Placental pericyte (primary cell): ENCODE measurements at places on chromosomes 5 and 9. TPM values are rescaled to one million over a fixed set of nuclear protein-coding genes. Genes with fewer than 3 reads are reported as not detected.

IL9 gene
- total RNA-seq: not detected in 2 replicates

MAMDC4 gene
- total RNA-seq: 2.0 and 3.5 TPM in 2 replicates

ZNF366 gene
- not detected in 2 replicates for total RNA-seq

CCNO gene
- total RNA-seq: 0.14 TPM in 1 of 2 replicates, not detected in the other

FGF1 gene
- 0.44 and 4.7 TPM in 2 replicates for total RNA-seq

INSYN2B gene
- 4.6 and 37.8 TPM in 2 replicates for total RNA-seq

TXNDC8 gene
- not detected in 2 replicates for total RNA-seq

MYOT gene
- not detected in 2 replicates for total RNA-seq

CD14 gene
- total RNA-seq: 1.3 and 1.8 TPM in 2 replicates

FAM200C gene
- total RNA-seq: 2.2 and 3.4 TPM in 2 replicates

IFNA13 gene
- total RNA-seq: not detected in 2 replicates

SLC6A18 gene
- total RNA-seq: not detected in 2 replicates

PRLR gene
- 0.22 and 4.7 TPM in 2 replicates for total RNA-seq

CCDC192 gene
- total RNA-seq: not detected in 2 replicates

TPPP gene
- total RNA-seq: under 0.01 and 0.14 TPM in 2 replicates

CNTFR gene
- total RNA-seq: not detected in 2 replicates

FBP1 gene
- total RNA-seq: not detected in 2 replicates
